ENCODE measurements at places on chromosomes 1 and 21.

GRCh38 chr21:27772816-27773215 is 805.9 kb upstream of the ADAMTS5 start:
- DNase-seq: no peak

DNA sequence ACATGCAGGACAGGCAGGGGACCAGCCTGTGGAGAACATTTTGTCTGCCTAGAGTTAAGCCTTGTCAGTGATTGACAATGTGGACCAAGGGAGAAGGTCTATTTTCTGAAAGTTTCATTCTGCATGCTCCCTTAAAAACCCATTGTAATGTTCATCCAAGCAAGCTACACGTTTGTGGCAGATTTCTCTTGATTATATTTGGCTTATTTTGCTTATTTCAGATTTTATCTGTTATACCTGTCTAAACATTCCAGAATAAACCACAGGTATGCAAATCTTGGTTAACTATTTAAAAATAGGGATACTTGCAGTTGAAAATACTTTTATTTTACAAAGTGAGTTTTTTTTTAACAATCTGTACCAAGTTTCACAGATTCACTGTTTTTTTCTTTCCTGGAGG is 78.2 kb upstream of the F3 start:
- DNase-seq: no peak

- no peak for DNase-seq
These were observed 20.9 kb downstream of the CAPN2 start for GRCh38 chr1:223732993-223733798.

DNA sequence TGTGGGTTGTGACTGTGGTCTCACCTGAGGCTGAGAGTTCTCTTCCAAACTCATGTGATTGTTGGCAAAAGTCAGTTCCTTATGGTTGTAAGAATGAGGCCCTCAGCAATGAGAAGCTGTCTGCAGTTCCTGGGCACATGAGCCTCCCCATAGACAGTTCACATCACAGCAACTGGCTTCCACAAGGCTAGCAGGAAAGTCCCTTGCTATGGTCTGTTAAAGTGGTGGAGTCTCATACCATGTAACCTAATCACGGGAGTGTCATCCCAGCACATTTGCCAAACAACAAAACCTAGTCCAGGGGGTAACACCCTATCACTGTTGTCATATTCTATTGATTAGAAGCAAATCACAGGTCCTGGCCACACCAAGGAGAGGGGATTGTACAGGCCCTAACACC is 163.8 kb downstream of the BACH1 start:
- DNase-seq: no peak

DNA sequence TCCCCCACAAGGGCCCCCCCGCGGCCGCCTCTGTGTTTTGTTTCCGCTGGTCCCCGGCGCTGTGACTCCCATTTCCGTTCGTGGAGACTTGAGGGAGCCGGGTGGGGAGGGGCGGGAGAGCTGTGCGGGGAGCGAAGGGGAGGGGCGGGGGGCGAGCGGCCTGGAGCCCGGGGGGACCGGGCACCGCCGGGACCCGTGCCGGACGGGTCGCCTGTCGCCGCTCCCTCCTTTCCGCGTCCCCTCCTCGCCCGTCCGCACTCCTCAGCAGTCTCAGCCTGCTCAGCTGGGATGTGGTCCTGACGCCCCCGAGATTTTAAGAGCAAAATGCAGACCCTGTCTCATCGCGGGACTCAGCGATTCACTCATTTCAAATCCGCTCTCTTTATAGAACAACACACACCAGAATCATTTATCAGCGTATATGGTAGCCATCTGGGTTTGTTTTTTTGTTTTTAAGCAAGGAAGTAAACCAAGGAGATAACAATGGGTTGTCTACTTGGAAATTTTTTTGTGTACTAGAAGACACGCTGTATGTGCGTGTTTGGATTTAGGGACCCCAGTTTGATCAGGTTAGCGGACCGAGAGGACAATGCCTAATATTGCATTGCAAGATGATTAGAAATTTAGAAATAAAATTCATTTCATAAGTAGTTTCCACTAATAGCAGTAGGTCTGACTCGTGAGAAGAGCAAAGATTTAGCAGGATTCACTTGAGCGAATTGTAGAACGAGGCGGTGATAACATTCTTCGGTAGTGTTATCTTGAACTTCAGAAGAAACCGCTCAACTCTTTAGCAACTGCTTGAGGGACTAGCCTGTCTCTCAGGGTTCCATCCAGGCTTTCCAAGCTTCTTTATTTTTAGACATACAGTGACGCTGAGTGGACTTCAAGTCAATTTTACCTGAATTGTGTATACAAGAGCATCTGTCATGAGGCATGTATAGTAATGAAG is 1.1 kb downstream of the GABPA start:
- DNase-seq: peak; percentile 64

DNA sequence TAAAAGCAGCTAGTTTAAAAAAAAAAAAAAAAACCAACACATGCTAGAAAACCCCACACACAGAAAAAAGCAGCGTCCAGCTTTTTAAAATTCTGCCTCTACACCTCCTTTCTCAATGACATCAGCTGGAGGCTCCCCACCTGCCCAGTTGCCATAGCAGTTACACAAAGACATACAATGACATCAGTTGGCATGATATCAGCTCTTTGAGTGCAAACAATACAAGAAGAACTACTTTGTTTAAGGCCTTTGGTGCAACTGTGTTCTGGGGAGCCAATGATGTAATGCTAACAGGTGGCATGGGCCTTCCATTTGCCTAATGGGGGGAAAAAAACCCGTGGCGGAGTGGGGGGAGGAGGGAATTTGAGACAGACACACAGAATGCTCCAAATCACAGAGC is 32.9 kb downstream of the DUSP10 start:
- peak; percentile 71 for DNase-seq

- DNase-seq: no peak
These were observed 80.2 kb upstream of the GREM2 start for GRCh38 chr1:240691909-240692705.

- DNase-seq: no peak
These were observed 30.7 kb downstream of the DMBX1 start for GRCh38 chr1:46520063-46520911.

GRCh38 chr1:39491146-39491921 is at the start of gene BMP8A:
BMP8A (plus strand) TSS chr1:39491636; CDS start chr1:39491992, 356 bp downstream.
- peak; percentile 76 for DNase-seq

- DNase-seq: peak; percentile 67
These were observed 7.7 kb downstream of the ARHGEF19 start for GRCh38 chr1:16204634-16205333.

- DNase-seq: no peak
These were observed 11.3 kb upstream of the DIPK1A start for GRCh38 chr1:92972409-92973129.

DNA sequence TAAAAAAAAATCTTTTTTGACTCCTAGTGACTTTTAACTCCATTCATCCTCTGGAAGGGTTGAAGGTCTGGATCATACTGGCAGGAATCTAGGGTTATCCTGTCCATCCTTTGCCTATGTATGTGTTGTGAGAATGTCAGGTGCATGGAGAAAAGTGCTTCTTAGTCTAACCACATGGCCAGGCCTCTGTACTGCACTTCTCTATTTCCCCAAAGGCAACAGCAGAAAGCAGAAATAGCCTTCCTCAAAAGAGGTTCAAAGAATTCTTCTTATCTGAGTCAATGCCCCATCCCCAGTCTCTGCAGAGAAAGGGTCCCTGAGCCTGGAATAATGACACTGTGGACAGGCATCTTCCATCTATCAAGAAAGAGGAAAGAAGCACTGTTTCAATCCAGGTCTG is 85.7 kb upstream of the CD34 start:
- DNase-seq: no peak

GRCh38 chr1:96048572-96049212 is 672.9 kb upstream of the PTBP2 start:
- no peak for DNase-seq

DNA sequence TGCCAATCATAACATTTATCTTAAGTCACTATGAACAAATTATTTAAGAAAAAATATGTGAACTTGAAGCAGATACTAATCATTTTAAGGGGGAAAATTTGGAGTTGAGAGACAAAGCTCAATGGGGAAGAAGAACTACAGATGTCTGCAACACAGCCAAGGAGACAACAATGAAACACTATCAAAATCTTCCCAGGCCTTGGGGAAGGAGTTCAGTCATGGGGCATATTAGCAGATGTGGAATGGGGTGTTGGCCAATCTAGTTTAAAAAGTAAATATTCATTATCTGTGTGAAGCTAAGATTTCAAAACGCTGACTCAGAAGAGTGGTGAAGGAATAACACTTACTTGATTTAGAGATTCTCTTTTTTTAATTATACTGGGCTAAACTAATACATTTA is 671.6 kb upstream of the ZP4 start:
- no peak for DNase-seq

DNA sequence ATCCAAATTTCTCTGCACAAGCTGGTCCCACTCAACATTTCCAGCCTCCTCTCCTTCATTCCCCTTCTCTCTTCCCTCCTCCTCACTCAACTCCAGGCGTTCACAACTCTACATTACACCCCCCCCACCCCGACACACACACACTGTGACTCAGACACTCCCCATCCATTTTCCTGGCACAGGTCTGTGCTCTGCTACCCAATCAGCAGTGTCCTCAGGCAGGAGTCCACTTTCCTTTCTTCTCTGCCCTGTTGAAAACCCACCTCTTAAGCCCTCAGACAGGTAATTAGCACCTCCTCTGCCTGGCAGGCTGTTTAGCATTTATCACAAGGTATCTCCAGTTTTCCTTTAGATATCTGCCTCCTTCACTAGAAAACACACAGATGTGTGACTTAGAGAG is 8.8 kb upstream of the LMX1A start:
- DNase-seq: no peak

DNA sequence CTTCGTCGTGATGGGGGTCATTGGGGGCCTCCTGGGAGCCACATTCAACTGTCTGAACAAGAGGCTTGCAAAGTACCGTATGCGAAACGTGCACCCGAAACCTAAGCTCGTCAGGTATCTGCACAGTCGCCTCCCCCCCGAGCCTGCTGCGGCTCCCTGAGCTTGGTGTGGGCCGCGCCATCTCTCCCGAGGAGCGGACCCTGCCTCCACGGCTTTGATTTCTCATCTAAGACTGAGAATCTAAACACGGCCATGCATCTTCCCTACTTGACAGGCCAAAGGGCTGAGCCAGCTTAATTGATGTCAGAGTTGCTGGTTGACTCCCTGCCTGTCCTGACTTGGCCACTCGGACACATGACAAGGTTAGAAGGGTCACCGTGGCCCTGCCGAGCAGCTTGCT is 19.1 kb downstream of the NPPA start:
- DNase-seq: no peak

- no peak for DNase-seq
These were observed 23.8 kb upstream of the UBE2U start for GRCh38 chr1:64179588-64179987.

DNA sequence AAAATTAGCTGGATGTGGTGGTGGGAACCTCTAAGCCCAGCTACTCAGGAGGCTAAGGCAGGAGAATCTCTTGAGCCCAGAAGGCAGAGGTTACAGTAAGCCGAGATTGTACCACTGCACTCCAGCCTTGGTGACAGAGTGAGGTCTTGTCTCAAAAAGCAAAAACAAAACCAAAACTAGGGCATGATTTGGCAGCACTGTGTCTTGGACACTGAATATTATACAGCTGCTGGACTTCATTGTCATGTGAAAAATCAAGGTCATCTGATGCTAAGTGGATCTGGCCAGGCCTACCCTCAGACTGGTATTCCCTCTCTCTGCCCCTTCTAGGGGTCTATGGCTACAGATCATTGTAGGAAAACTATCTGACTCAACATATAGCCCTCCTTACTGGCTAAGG is 55.2 kb upstream of the MRPS6 start:
- DNase-seq: no peak

DNA sequence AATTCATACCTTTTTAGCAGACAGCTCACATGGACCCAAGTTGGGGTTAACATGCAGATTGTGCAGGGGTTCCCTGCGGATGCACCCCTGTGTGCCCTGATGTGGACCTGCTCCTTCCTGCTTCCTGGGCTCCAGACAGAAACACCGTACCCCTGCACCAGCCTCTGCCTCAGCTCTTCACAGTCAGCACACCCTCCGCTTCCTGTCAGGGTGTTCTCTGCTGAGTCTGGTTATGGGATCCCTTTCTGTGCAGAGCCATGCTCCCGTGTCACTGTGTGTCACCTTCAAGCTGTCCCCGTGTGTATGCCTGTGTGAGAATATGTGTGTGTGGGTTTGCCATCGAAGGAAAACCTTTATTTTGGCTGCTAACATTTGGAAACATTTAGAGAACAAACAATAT is 48.7 kb upstream of the KCNJ15 start:
- no peak for DNase-seq

GRCh38 chr1:53485478-53486394 is 26.5 kb downstream of the DMRTB1 start:
- DNase-seq: peak; percentile 77

GRCh38 chr1:66258404-66259105 is 275.4 kb upstream of the SGIP1 start:
- no peak for DNase-seq

GRCh38 chr1:150567717-150568593 is 11.5 kb downstream of the MCL1 start:
- peak; percentile 60 for DNase-seq

DNA sequence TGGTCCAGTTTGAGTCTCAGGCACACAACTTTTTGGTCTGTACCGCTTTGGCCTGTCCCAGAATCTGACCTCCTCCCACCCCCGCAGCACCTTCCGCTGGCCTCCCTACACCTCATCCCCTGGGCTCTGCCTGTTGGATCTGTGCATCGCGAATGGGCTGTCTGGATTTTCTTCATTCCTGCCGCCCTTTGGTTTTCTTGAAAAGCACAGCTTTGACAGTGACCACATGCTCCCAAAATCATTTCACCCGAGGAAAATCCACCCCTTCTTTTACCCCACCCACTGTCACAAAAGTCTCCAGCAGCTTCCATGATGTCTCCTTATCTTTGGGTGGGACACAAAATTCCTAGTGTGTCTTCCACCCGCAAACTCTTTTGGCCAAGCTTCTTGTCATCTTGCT is 65.0 kb upstream of the SSX2IP start:
- DNase-seq: no peak

GRCh38 chr1:116286541-116286971 is 86.5 kb upstream of the ATP1A1 start:
- no peak for DNase-seq

DNA sequence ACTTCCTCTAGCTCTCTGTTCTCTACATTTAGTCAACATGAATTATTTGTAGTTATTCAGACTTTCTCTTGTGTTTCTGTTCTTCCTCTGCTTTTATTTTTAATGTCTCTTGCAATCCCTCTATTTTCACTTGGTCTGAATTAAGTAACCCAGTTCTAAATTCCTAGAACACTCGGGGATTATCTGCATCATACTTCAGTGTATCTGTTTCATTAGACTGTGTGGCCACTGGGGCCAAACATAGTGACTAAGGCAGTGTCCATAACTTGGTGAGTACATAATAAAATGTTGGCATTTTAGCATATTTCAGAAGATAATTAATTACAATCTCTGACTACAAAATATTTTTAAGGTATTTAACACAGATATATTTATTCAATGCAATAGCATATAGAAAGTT is 1087.2 kb upstream of the B3GALT2 start:
- no peak for DNase-seq
